Transverse colon (tissue), 4 donors: ENCODE measurements at places on chromosomes 13 and 19. TPM values are rescaled to one million over a fixed set of nuclear protein-coding genes. Genes with fewer than 3 reads are reported as not detected.

Gene CBARP
- 0.68 TPM for total RNA-seq

DNA sequence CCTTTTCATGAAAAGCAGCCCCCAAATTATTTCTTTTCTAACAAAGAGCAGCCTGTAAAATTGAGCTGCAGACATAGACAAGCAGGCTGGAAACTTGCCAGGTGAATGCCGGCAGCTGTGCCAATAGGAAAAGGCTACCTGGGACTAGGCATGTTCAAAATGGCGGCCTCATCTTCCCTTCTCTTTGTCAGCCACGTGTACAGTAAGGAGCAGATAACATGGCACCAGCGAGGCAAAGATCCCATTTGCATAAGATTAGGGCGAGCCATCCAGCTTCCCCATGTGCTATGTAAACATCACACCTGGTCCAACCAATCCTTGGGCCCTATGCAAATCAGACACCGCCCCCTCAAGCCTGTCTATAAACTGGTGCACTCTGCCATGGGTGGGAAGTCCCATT lies 31.2 kb upstream of the CACNA1A start:
- no peak for DNase-seq

DNA sequence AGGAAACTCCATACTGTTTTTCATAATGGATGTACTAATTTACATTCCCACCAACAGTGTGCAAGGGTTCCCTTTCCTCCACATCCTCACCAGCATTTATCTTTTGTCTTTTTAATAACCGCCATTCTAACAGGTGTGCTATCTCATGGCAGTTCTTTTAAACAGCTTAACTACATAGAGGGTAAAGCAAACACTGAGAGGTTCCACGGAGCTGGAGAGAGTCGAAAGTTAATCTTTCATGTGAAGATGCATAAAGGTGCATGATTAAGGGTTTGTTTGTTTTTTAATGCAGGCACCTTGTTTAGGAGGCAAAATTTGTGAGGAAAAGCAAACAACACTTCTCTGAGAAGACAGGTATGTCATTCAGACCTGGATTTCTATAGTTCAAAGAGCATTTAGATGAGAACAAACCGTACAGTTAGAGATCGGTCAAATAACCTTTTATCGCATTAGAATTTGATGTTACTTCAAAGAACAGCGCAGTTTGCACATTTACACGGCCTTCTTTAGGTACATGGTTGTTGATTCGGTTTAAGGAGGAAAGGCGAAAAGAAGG lies 193.9 kb downstream of the RBM26 start:
- DNase-seq: no peak

DNA sequence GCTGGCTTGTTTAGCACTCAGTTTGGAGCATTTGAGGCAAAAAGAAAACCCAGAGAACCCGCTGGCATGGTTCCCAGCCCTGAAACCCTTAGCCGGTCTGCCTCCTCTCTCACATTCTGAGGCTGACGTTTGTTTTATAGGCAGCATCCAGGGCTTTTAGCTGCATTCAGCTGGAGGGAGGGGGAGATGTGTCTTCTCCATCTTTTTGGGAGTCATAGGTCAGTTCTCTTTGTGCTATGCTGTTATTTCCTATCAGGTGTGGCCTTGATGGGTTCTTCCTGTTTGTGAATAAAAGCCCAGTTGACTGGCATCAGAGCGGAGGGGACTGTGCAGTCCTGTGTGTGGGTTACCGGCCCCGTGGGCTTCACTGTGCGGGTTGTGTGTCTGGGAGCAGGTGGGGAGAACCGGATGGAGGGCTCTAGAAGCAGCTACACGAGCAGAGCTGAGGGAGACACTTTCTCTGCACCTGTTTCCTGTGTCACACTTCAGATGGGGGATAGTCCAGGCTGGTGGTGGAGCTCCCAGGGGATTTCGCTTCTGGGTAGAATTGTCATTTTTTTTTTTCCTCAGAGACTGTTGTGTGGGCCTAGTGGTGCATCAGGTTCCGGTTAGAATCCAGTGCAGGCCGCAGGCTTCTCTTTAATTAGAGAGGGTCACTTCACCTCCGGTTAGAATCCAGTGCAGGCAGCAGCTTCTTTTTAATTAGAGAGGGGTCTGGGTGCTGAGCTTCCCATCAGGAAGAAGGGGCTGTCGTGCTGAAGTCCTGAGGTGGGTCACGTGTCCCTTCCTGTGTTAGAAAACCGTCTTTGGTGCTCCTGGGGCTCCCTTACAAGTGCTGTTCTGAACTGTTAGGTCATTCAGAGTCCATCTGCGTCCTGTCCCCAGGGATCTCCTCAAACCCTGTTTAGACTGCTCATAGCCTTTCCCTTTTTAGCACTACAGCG lies 69.6 kb downstream of the ARHGEF7 start:
- DNase-seq: peak; percentile 36

DNA sequence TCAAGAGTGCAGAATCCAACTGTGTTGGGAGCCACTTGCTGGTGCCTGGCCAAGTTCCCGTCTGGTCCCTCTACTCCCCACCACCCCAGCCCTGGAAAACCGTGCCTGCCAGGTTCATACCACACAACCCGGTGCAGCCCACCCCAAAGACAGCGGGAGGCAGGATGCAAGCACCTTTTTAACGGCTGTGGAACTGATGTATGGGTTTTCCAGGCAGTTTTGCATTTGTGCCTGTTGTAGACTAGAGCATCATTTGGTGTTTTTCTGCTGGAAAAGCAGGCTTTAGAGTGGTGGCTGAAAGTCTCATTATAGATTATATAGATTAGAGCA lies 13.5 kb downstream of the TFDP1 start:
- DNase-seq: no peak

- DNase-seq: no peak
Observed at GRCh38 chr19:19260417-19261214, 12.5 kb downstream of the TM6SF2 start.

- no peak for DNase-seq
Observed at GRCh38 chr19:38705197-38706019, 38.9 kb downstream of the CAPN12 start.

DNA sequence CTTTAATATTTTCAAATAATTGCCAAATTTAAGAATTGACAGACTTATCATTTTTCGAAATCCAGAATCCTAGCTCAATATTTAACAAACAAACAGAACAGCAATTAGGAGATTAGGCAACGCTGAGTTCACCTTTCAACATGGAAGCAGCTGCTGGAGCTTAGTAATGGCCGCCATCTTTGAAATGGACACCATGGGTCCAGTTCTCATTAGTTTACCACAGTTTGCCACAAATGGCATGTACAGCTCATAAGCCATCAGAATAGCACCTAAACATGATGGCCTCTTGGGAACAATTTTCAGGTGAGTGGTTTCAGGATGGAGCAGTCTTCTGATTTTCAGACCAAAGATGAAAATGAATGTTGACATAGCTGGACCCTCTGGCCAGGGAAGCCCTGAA lies 313.6 kb upstream of the OBI1 start:
- no peak for DNase-seq

DNA sequence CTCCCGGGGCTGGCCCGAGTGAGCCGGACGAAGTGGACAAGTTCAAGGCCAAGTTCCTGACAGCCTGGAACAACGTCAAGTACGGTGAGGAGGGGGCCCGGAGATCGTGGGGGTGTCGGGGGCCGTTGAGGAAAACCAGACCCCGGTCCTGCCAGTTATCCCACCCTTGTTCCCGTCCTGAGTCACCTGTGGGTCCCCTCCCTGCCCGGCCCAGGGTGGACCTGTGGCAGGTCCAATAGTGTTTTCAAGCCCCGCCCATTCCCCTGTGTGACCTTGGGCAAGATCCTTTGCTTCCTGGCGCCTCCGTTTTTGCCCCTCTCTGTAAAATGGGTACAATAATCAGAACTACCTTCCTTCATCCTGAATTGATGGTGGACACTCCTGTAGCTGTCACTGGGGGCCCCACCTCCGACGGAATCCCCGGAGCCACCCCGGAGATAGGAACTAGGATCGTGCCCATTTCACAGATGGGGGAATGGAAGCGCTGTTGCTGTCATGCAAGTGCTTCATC lies 593 bp downstream of the ATG4D start:
- DNase-seq: peak; percentile 81

DNA sequence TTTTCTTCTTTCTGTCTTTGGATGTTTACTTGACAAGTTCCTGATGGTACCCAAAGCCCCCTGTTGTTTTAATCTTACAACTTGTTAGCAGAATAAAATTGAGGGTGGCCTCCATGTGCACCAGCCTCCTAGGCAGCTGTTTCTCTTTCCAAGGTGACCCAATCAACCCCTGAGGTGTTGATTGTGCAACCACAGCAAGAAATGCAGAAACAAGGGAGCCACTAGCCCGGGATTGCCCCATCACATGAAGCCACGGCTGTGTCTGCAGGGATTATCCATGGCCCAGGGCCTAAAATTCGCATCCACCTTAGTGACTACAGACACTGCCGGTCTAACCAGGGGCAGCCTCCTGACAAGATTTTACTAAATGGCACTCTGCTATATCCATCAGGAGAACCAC lies 14.4 kb downstream of the CEACAM4 start:
- DNase-seq: no peak

- DNase-seq: no peak
Observed at GRCh38 chr19:38045554-38046253, 138.7 kb downstream of the SIPA1L3 start.
